Brain microvascular endothelial cell (primary cell): ENCODE measurements at places on chromosomes 6 and 20.
A peak's percentile ranks its signal among the peaks of the same experiment; 100 is the strongest.

DNA sequence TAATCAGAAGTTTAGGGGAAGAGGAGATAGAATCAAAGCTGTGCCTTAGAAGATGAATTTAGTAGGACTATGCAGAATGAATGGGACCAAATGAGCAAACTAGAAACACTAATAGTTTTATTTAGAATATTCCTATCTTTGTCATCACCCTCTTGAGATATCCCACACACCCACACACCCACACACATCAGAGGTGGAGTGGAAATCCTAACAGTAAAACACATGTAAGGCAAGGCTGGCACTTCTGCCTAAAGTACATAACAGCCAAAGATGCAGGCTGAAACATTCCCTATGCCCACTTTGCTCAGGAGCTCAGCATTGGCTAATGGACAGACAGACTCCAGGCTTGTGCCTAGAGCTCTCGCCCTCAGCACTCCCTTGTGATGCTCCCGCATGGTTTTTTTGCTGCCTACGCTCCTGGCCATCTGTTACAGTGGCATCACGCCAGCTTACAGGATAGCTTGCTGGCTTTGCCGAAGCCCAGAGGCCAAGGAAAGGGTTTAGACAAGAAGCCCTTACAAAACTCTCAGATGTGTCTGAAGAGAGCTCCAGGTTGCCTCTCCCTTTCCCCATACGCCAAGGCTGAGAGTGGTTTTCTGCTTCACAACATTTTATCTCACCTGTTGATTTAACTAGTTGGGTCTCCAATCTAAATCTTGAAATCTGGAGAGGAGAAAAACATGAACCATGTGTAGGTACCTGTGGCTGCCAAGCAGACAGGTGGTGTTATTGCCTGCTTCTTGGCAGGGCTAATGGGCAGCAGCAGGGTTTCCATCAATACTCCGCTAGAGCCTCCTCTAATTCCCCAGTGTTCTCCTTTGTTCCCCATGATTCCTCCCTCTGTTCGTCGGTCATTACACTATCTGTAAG, 282.6 kb upstream of the ID4 start:
- DNase-seq = no peak

DNA sequence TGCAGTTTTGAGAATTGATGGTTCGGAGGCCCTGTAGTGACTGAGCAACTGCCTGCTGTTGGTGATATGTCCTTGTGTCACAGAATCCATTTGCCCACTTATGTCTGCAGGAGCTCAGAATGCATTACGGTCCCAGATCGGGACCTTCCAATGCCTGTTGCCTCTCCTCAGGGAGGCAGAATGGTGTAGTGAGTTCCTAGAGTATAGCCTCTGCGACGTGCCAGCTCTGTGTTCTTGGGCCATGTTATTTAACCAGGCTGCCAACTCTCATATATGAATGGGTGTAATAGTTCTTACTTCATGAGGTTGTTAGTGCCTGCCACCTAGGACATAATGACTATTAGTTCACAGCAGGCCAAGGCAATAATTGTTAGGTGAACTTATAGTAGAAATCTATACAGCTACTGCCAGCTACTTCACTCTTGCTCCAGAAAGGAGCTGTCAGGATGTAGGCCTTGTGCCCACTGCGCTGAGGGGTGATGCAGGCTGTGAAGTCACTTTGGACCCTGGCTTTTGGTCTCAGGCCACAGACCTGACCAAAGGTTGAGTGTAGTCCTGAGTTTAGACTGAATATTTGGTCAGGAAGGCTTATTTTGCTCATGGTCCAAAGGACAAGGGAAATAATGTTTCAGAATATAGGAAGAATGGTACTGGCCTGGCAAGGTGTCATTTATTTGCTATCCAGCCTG, 82.1 kb downstream of the ASXL1 start:
- no peak for DNase-seq

DNA sequence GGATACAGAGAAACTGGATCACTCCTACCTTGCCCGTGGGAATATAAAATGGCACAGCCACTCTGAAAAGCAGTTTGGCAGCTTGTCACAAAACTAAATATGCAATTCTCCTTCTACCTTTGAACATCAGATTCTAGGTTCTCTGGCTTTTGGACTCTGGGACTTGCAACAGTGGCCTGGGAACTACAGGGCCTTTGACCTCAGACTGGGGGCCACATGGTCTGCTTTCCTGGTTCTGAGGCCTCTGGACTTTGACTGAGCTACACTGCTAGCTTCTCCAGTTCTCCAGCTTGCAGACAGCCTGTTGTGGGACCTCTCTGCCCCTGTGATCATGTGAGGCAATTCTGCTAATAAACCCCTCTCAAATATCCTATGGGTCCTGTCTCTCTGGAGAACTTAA, 168.8 kb downstream of the CDH26 start:
- no peak for DNase-seq

GRCh38 chr6:34457742-34458735, 7.8 kb upstream of the PACSIN1 start:
- DNase-seq = no peak

- DNase-seq = no peak
These were observed 39.3 kb downstream of the KLHL32 start for GRCh38 chr6:96963809-96964208.

DNA sequence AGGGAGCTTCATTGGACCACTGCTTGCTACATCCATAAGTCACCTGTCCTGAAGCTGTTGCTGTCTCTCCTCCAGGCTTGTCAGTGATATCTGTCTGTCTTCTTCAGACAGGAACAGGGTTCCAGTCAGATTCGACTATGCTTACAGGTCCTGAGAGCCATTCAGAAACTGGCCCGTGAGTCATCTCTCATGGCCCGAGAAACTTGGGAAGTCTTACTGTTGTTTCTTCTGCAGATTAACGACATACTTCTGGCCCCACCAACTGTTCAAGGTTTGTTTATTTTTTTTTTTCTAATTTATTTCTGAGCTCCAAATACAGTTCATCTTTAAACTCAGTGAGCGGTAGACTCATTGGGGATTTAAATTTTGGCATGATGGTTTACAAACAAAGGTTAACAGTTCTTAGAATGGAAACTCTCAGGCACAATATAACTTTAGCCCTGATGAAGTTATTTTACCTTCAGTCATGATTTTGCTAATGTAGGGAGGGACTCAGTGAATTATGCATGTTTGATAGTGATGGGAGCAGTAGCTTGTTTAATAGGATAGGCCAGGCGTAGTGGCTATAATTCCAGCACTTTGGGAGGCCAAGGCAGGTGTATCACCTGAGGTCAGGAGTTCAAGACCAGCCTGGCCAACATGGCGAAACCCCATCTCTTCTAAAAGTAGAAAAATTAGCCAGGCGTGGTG, 24.7 kb downstream of the RALGAPB start:
- DNase-seq = peak; percentile 62

GRCh38 chr6:33139596-33140206, 52.6 kb downstream of the COL11A2 start:
- DNase-seq = no peak

DNA sequence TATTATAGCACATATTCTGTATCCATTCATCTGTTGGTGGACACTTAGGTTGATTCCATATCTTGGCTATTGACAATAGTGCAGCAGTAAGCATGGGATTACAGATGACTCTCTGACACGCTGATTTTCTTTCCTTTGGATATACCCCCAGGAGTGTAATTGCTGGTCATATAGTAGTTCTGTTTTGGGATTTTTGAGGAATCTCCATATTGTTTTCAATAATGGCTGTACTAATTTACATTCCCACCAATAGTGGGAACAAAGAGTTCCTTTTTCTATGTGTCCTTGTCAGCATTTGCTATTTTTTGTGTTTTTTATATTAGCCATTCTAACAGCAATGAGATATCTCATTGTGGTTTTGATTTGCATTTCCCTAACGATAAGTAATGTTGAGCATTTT, 309.0 kb upstream of the JARID2 start:
- no peak for DNase-seq

- no peak for DNase-seq
These were observed 78.6 kb upstream of the PLN start for GRCh38 chr6:118469468-118469867.

DNA sequence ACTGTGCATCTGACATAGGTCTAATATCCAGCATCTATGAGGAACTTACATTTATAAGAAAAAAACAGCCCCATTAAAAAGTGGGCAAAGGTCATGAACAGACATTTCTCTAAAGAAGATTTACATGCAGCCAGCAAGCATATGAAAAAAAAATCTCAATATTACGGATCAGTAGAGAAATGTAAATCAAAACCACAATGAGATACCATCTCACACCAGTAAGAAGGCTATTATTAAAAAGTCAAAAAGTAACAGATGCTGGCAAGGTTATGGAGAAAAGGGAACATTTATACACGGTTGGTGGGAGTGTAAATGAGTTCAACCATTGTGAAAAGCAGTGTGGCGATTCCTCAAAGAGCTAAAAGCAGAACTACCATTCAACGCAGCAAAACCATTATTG, 13.1 kb downstream of the METTL24 start:
- no peak for DNase-seq

GRCh38 chr6:137724018-137724403, 143.0 kb upstream of the TNFAIP3 start:
- no peak for DNase-seq

- no peak for DNase-seq
These were observed 15.0 kb downstream of the DUSP22 start for GRCh38 chr6:307065-307814.

DNA sequence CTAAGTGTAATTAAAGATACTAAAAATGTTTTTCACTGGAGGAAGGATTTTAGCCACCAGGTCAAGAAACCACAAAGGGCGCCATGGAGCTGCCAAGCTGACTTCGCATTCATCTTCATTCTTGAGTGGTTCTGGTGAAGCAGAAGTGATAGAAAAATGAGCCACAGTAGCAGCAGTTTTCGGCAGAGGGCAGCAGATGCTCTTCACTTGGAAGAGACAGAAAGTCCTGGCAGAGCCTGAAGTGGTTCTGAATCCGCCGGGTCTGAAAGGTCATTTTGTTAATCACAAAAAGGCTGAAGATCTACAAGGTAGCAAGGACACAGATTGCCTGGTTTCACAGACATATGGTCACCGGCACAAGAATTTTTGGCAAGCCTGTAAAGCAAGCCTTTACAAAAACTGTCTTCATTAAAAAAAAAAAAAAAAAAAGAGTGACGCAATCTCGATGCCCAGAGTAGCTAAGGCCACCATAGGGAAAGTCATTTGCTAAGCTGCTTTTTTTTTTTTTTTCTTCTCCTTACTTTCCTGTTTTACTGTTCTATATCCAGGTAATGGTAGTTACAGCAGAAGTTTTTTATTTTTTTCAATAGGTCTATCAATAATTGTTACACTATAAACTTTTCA, 345.1 kb upstream of the AGPAT4 start:
- DNase-seq = peak; percentile 45

DNA sequence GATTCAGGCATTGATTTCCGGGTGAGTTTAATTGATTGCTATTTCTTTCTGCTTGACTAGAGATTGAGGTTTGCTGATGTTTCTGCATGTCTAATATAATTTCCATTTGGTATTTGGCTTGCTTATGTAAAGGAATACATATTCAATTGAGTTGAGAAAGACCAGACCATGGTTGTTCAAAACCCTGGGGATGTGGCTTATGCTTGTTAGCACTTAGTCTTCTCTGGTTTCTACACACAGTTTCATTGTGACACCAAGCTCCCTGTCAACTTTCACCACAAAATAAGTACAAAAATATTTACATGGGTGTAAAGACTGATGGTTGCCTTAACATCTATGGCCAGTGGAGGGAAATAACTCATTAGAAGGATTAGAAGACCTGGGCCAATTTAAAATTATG, 209.6 kb downstream of the CDH26 start:
- no peak for DNase-seq

DNA sequence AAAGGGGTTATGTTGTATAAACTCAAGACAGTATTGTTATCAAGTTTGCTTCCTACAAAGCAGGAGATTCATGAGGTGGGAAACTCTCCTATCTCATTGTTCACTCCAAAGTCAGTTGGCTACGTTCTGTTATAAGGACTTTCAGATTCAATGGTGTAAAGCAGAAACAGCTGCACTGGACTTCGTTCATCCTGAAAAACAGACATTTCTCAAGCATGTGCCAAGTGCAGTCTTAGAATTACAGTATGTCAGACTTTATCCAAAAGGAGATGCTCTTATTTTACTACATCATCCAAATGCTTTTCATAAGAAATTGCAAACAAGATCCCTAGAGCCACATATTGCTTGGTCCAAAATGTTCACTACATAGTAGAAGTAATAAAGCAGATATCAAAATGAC, 14.9 kb downstream of the COL21A1 start:
- no peak for DNase-seq
